Thymus (tissue), 14 donors: ENCODE measurements at places on chromosomes 6 and 20. TPM values are rescaled to one million over a fixed set of nuclear protein-coding genes. Genes with fewer than 3 reads are reported as not detected.
A peak's percentile ranks its signal among the peaks of the same experiment; 100 is the strongest.

The E2F3 gene
- 3.0 TPM for total RNA-seq

The GJA1 gene
- 14.6 TPM for total RNA-seq

DNA sequence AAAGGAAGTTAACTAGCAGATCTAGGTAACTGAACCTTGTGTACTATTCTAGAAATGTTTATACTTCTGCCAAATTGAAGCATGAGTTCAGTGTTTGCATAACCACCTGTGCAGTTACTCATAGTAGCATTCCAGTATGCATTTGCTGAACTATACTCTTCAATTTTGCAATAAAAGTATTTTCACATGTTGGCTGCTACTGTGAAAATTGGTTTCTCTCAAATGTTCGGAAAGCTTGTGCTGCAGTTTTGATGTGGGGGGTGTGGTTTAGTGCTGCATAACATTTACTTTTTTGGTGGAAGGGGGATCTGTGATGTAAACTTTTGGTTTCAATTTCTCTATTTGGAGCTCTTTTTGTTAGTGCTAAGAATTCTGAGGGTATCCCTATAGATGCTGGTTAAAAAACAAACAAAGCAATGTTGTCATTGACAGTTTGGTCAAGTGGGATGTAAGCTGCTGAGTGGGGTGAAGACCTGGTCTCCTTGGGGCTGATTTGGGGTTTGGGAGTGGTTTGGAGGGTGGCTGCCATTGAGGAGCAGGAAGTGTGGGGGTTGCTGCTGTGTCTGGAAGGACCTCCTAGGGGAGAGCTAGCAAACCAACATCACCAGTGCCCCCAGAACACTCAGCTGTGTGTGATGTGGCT lies 87.8 kb downstream of the CARMIL1 start:
- DNase-seq, result peak; percentile 77

The OR2J3 gene
- not detected for total RNA-seq

DNA sequence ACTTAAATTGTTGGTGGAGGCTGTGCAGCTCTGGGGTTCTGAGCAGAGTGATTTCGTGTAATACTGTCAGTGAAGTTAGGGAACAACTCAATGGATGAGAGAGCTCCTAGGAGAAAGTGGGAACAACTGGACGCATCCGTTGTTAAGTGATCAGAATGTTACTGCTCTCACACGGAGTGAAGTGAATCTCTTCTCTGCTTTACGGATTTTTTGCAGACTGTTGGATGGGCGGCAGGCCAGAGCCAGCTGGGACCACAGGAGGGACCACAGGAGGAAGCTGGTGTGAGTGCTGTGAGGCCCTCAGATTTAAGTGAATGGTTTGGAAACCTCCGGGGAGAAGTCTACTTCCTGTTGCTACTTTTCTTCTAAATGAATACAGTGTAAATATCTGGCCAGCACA lies 23.7 kb upstream of the PPP1R14C start:
- DNase-seq, result no peak

DNA sequence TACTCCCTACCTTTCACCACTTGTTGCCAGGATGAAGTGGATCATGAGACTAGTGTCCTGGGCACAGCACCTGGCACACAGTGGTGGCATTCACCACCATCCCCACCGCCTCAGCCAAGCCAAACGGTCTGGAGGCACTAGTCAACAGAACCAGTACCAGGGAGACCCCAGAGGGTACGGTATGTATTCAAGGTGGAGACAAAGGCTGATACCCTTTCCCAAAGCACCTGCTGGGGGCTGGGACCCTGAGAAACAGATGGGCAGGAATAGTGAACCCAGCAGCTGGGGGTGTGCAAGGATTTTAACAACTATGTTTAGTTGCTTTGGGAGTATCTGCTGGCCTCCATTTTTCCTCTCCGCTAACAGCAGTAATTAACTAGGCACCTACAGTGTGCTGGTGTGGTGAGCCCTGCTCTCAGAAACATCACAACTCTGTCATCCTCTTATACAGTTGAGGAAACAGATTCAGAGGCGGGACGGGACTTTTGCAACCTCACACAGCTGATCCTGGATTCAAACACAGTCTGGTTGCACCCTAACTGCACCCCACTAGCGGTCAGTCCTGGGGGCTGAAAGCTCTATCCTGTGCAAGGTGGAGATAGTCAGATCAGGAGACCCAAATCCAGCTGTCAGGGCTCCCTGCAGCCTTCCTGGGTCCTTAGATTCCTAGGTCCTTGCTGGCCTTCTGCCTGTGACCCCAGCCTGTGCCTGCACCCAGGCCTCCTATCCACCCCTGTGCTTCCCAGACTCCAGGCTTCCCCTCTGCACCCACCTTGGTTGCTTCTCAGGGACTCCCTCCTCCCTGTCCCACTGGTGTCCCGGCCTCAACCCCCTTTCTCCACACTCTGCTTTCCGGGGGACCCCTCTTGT lies 1.2 kb downstream of the SNTA1 start:
- no peak for DNase-seq
